ENCODE measurements at places on chromosomes 2 and 18. TPM values are rescaled to one million over a fixed set of nuclear protein-coding genes. Genes with fewer than 3 reads are reported as not detected.

AQP12B gene
- total RNA-seq, result not detected

GRCh38 chr2:138846216-138846821 lies 66.1 kb upstream of the NXPH2 start:
- no peak for DNase-seq

DNA sequence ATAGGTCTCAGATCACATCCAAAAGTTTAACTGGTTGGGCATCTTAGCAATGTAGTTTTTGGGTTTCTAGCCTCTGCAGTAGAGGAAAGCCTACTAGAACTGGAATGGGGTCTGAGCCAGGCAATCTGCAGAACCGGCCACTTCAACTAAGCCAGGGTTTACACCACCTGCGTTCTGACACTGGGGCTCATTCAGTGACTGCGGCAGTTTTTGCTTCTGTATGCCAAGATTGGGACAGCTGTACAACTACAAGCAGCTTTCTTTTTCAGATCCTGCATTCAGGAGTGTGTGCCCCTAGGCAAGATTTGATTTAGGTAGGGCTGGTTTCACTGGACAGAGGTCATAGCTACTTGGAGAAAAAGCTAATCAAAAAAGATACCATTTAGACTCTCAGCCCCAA lies 43.7 kb upstream of the IGFBP5 start:
- no peak for DNase-seq

GMCL1 gene
- total RNA-seq, result 29.2 TPM

GRCh38 chr2:105882341-105882740 lies 137.6 kb downstream of the NCK2 start:
- no peak for DNase-seq

DNA sequence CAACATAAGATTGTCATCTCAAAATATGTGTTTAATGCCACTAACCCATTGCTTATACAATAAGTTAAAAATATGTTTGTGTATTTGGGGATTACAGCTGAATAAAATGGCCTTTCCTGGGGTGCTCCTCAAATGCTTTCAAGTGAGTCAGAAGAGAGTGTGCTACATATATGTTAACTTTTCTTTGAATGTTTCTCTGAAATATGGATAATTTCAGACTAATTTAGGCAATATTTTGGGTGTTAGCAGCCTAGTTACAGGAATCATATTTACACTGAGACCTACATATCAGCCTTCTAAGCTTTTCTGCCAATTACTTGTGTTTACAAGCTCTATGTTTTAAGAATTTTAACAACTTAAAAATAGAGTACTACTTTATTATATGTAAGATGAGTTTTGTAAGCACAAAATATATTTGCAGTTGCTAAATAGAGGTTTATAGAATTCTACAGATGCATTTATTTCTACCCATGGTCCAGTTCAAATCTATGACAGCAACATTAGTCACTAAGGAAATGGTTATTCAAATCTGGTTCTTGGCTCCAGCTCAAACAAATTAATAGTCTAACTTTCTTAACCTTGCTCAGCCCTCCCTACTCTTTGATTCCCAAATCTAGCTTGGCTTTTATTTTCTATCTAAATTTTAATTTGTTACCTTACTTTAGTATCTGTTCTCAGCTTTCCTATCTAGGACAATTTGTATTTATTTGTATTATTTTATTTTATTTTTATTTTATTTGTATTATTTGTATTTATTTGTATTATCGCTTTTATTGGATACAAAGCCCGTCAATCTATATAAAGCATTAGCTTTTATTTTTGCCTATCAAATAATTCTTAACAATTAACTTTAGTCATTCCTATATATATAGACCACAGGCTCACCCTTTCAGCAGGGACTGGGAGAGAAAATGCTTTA lies 48.9 kb downstream of the FSIP2 start:
- DNase-seq, result no peak

GRCh38 chr18:57154191-57154830 lies 7.4 kb downstream of the BOD1L2 start:
- no peak for DNase-seq

CCDC148 gene
- total RNA-seq, result not detected

NYAP2 gene
- not detected for total RNA-seq

HDHD2 gene
- total RNA-seq, result 40.8 TPM

REEP1 gene
- 0.71 TPM for total RNA-seq

DNA sequence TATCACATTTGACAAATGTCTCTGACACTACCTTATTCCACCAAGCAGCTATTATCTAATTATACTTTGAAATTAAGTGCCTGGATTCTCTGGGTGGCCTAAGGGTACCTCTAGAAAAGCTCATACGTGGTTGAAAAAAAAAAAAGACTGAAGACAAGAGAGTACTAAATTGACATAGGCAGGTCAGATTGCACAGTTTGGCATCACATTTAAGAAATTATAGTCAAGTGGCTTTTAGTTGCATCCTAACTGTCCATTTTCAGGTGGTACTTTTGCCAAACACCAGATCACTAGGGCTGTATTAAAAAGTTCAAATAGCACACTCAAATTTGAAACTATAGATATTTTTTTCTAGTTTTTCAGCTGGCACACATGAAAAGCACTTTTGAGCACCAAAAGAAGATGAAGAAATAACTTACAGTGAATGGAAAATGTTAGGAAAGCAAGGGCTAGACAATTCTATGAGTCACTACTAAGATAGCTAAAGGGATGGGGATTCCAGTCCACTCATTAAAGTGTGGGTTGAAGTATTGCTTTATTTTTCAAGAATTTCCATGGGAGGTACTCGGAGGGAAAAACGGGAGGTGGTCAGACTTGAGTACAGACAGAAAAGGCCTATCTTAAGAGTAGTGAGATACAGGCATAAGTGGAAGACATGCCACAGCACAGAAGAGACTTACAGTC lies 106.5 kb upstream of the COL5A2 start:
- no peak for DNase-seq

DNA sequence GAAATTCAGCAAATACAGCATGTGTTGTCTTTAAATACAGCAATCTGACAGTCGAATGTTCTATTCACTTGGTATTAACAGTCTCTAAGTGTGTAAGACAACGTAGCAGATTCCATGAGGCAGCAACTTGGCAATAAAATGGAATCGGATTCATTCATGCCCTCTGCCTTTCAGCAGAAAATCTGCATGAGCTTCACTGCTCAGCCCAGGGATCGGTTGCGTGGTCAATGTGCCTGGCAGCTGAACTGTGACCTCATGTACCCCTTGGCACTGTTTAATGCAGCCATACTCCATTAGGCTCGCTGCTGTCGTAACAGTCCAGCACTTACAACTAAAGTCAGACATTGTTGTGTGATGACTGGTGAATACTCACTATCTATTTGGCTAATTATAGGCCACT lies 17.7 kb upstream of the RGPD4 start:
- no peak for DNase-seq

ABCG5 gene
- total RNA-seq, result 0.14 TPM

DNA sequence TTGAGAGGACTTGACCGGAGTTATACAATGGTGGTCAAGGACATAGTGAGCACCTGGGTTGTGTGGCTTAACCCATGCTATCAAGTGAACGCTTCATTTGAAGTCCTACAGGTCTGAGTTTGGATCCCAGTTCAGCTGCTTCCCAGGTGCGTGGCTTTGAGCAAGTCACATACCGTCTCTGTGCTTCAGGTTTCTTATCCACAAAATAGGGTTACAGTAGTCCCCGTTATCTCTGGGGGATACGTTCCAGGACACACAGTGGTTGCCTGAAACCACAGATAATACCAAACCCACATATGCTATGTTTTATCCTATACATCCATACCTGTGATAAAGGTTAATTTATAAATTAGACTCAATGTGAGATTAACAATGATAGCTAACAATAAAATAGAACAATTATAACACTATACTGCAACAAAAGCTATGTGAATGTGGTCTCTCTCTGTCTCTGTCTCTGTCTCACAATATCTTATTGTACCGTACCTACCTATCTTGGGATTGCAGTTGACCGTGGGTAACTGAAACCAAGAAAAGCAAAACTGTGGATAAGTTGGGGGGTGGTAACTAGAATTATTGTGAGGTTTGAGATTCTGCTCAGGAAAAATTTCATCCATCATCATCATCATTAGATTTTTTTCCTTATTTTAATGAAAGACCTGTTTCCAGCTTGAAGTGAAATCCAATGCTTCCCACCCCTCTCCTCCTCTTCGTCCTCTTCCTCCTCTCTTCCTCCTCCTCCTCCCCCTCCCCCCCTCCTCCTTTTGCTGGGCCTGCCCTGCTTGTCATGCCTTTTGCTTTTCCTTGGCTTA lies 22.7 kb downstream of the LBH start:
- no peak for DNase-seq

DNA sequence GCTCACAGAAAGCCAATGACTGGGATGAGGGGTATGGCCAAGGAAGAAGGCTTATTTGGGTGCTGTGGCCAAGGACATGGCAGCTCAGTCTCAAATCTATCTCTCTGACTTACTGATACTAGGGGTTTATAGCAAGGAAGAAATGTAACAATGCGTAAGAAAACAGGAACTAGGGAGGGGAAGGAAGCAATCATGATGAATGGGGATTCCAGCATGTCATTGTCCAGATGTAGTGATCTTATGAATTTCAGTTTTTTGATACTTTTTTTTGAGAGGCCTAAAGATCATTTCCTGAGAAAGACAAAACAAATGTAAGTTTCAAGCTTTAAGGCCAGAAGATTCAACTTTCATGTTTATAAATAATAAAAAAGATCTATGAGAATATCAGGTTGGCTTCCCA lies 298.6 kb upstream of the FAM98A start:
- DNase-seq, result no peak

LYG2 gene
- not detected for total RNA-seq

- DNase-seq, result no peak
These were observed 4.7 kb downstream of the PLCL1 start for GRCh38 chr2:197809064-197809463.

- no peak for DNase-seq
These were observed 25.2 kb downstream of the TRABD2A start for GRCh38 chr2:84855731-84856130.

- no peak for DNase-seq
These were observed 4.5 kb downstream of the ITM2C start for GRCh38 chr2:230868947-230869913.

- DNase-seq, result no peak
These were observed 494.9 kb downstream of the NYAP2 start for GRCh38 chr2:225894236-225894980.

DNA sequence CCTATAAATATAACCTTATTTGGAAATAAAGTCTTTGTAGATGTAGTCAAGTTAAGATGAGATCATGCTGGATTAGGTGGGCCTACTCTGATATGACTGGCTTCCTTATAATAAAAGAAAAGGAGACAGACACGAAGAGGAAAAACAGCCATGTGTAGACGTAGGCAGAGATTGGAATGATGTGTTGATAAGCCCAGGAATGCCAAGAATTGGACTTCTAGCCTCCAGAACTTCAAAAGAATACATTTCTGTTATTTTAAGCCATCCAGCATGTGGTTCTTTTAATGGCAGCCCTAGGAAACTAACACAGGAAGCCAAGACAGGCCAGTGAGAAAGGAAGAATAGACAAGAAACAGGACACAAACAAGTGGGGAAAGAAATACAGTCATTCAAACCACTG lies 68.6 kb downstream of the NYAP2 start:
- DNase-seq, result no peak

DNA sequence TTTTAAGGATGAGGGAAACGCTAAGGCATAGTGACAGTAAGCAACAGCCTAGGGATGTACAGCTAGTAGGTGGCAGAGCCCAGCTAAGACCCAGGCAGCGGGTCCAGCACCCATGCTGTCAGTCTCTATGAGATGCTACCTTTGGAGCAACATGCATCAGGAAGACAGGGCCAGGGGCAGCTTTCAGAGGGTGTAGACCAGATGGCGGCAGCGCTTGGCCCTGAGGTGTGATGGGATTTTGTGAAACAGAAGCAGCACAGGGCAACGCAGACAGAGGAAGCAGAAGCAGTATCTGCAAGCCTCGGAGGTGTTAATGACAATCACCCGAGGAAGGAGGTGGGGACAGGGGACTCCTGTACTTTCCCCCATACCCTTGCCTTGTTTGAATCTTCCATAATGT lies 43.2 kb downstream of the SDC1 start:
- no peak for DNase-seq

- no peak for DNase-seq
These were observed 57.0 kb upstream of the CYRIA start for GRCh38 chr2:16722677-16723076.

STPG4 gene
- total RNA-seq, result not detected

GRCh38 chr2:181371782-181372645 lies 85.2 kb upstream of the ITGA4 start:
- DNase-seq, result no peak

- DNase-seq, result no peak
These were observed 14.7 kb downstream of the GRB14 start for GRCh38 chr2:164606557-164606956.

DNA sequence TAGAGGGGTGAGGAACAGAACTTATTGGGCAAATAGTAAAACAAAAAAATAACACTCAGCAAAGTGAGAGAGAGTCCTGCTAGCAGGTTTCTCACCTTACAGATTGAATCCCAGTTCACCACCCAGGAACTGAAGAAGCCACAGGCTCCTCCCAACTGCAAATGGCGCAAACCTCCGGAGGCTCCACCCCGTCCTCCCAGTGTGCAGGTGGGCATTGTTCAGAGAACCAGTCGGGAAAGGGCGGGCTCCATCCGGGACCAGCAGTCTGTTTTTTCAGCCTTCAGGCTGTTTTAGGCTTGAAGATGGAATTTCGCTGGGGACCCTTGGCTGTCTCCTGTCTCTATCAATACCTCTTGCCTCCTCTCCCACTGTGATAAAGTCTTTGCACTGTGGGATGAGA lies 317.5 kb downstream of the PARD3B start:
- DNase-seq, result no peak

DNA sequence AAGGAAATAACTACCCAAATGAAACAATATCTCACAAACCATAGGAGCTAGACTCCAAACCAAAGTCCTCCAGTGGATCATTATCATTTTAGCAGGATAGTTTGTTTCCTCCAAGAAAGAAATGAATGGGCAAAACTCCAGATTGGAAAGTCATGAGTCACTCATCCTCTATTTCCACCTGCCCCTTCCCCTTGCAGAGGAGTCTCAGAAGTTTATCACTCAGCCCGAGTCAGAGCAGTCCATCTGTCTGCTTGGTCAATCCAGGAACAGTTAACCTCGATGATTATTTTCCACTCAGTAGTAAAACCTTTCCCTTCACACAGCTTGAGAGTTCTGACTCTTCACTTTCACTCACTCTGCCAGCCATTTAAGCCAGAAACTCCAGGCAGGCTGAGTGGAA lies 462.2 kb downstream of the BCL11A start:
- no peak for DNase-seq

RNU2-63P gene
- total RNA-seq, result 19.7 TPM

HOXD8 gene
- total RNA-seq, result not detected

Data from activated T-helper 2 cell treated with anti-CD3 and anti-CD28 coated beads, Interferon-gamma antibody, Interleukin-2, Interleukin-4, amounts not matched to agents 10 μg/mL and 5 μg/mL and 100 μg/mL, durations not matched to agents 14 hours and 24 hours and 36 hours (primary cell).